AG20443 (cell line): ENCODE measurements at places on chromosomes 2 and 18.

GRCh38 chr2:177812713-177813396 is 259.7 kb downstream of the PDE11A start:
- no peak for DNase-seq

DNA sequence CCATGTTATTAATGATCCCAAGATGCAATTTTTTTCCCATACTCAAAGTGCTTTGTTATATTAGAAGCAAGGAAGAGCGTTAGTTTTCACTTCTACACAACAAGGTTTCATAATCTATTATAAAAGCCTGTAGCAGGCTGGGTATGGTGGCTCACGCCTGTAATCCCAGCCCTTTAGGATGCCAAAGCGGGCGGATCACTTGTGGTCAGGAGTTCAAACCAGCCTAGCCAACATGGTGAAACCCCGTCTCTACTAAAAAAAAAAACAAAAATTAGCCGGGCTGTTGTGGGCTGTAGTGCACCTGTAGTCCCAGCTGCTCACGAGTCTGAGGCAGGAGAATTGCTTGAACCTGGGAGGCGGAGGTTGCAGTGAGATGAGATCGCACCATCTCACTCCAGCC is 19.0 kb upstream of the SERPINB2 start:
- DNase-seq: no peak

GRCh38 chr2:187274146-187274545 is 173.9 kb downstream of the CALCRL start:
- DNase-seq: no peak

DNA sequence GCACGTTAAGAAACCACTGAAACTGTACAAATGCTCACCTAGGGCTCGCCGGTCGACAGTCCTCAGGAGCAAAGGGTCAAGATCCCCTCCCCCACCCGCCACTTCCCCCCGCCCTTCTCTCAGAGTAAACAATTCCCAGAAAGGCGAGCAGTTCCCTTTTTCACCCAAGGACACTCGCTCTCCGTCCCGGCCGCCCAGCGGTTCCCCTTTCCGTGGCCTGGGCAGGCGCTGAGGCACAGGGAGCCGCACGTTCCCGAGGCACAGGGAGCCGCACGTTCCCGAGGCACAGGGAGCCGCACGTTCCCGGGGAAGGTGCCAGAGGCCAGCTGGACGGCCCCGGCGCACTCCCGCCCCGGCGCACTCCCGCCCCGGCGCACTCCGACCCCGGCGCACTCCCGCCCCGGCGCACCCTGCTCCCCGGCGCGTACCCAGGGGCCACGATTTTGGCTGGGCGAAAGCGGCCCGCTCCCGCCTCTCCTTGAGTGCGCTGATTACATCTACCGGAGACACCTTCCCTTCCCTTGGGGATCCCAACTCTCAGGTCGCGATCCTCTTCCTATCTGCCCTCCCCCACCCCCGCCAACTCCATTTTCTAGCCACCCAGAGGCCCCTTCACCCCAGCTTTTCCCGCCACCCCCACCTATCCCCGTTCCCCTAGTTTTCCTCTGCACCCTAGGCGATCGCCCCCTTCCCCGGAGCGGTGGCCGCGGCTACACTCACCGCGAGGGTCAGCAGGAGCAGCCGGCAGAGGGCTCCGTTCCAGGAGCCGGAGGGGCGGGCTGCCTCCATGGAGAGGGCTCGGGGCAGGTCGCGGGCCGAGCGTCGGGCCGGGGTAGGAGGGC is 817 bp downstream of the DSC2 start:
- peak; percentile 9 for DNase-seq

- peak; percentile 85 for DNase-seq
Observed at GRCh38 chr2:46825939-46826568, 89.6 kb downstream of the MCFD2 start.

- no peak for DNase-seq
Observed at GRCh38 chr2:29325544-29325943, 210.3 kb downstream of the CLIP4 start.

DNA sequence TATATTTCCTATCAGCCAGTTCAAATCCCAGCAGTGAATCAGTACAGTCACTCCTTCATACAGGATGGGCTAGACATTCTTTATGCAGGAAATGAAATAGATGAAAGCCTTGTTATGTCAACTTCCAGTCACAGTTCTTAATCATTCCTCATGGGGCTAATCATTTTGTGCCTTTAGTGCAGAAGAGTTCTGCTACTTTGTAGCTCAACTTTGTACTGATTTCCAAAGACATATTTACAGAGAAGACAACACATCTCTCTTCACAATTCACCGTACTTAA is 593.9 kb upstream of the NETO1 start:
- no peak for DNase-seq

- DNase-seq: no peak
Observed at GRCh38 chr2:164903951-164904350, 51.4 kb downstream of the SLC38A11 start.

DNA sequence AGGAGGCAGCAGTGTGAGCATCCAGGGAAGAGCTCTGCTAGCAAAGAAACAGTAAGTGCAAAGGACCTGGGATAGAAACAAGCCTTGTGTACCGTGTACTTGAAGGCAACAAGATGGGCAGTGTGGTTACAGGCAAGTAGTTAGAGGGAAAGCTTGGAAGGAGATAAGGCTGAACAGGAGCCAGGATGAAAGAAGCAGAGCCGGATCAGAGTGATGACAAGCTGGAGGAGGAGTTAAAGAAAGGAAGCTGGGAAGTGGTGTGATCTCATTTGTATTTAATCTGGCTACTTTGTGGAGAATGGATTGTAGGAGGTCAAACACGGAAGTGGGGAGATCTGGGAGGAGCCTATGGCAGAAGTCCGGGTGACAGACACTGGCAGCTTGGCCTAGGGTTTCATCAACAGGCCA is 44.7 kb upstream of the VPS54 start:
- DNase-seq: peak; percentile 11

- DNase-seq: no peak
Observed at GRCh38 chr2:100627330-100628300, 64.8 kb downstream of the PDCL3 start.

DNA sequence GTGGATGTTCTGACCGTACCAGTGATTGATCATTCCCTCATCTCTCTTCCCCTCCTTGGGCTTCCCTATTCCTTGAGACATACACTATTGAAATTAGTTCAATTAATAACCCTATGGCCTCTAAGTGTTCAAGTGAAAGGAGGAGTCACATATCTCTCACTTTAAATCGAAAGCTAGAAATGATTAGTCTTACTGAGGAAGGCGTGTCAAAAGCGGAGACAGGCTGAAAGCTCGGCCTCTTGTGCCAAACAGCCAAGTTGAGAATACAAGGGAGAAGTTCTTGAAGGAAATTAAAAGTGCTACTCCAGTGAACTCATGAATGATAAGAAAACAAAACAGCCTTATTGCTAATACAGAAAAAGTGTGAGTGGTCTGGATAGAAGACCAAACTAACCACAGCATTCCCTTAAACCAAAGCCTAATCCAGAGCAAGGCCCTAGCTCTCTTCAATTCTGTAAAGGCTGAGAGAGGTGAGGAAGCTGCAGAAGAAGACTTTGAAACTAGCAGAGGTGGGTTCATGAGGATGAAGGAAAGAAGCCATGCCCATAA is 144.4 kb upstream of the LYPD6 start:
- DNase-seq: no peak

DNA sequence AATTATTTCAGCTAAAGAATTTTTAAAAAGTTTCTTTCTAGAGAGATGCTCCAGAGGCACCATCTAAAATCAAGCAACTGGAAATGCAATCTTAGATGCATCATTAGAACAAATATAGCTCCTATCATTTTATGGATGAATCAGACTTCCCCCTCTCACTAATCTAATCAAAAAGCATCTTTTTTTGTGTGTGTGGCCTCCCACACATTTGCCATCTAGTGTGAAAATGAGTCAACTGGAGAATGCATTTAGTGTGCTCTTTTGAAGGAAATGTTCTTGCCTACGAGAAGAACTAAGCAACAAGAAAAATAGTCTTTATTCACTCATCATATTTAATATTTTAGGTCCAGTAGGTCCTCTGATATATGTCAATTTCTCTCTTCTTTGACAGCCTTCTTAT is 39.5 kb upstream of the FIGN start:
- no peak for DNase-seq

GRCh38 chr2:1976728-1977416 is 232.6 kb upstream of the PXDN start:
- no peak for DNase-seq

- no peak for DNase-seq
Observed at GRCh38 chr2:43376523-43377198, 150.3 kb upstream of the ZFP36L2 start.

- peak; percentile 50 for DNase-seq
Observed at GRCh38 chr2:172168917-172169346, 66.2 kb upstream of the DLX2 start.

DNA sequence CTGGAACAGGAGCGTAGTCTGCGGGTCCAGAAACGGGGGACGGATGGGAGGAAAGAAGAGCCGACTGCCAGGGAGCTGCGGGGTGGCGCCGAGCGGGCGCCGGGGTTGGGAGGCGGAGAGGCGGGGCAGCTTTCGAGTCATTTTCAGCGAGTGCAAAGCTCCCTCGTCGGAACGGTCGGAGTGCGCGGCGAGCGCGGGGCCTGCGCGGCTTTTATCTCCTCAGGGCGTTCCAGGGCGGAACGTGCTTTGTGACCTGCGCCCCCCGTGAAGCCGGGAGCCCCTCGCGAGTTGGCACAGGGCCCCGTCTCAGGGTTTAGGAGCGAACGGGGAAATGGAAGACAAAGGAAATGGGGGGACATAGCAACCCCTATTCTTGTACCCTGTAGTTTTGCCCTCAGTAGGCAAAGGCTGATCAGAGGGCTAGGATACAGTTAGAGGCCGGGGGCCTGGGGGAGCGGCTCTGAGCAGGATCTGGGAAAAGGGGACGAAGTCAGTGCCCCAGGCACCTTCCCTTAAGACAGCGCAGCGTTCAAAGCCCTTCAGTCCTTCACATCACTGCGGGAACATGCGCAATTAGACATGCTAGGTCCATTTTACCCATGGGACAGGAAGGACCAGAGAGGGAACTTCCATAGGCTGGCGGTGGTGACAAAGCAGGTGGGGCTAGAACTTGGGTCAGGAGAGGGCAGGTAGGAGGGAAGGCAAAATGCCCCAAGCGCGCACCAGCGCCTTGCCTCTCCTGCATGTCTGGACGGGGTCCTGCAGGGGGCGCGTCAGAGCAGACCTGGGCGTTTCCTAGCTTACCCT is 60.1 kb upstream of the IL1RL1 start:
- peak; percentile 74 for DNase-seq

DNA sequence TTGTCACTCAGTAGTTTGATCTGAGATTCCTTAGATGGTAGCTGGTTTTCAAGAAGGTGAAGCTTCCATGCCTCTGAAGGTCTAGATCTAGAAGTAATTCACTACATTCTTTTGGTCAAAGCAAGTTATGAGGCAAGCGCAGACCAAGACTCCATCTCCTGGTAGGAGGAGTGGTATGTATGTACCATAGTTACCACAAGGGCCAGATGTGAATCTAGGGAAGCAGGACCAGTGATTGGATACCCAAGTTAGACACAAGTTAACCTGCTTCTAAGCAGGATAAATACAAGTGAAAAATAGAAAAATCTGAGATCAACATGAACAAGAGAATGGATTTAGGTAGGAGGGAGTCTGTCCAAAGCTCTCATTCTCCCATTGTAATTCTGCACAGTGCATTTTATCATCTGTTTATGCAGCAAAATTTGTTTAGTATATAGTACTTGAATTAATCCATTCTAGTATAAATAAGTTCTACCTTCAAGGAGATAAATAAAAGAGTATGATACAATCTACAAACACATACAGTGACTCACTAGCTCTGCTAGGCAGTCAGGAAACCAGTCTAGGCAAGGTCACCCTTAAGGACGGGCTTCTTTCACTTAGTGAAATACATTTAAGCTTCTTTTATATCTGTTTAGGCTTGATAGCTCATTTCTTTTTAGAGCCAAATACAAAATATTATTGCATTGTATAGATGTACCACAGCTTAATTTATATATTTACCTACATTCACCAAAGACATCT is 14.2 kb upstream of the DOCK10 start:
- DNase-seq: no peak

DNA sequence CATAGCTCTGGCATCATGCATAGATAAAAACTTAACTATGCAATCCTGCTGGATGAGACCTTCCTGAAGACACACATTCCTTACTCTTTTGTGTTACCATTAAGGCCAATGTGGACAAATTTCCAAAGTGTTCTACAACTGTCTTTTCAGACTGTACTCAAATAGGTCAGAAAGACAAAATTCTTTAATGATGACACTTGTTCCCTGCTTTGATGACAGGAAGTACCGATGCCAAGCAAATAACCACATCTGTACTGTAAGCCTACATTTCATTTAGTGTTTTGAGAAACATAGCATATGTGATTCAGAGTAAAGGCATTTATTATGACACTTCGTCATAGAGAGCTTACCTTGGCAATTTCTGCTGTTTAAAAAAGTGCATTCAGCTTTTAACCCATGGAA is 55.0 kb downstream of the PMAIP1 start:
- peak; percentile 9 for DNase-seq

- DNase-seq: no peak
Observed at GRCh38 chr2:232400256-232401015, 6.2 kb upstream of the ALPG start.

GRCh38 chr2:156719036-156719435 is 282.9 kb downstream of the GPD2 start:
- DNase-seq: no peak

DNA sequence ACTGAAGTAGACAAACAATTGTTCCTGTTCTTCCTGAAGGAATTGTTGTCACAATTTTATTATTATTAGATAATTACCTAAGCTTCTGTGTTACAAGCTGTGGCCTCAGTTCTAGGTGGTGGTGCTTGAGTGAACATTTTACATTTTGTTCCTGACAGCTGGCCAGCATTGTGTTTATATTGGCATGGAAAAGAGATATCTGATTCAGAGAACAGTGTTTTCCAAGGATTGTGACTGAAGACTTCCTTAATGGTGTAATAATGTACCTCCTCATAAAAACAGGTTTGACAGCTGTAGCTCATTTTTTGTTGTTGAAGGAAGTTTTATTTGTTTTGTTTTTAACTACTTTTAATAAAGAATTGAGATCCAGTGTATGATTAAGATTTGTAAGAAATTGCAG is 95.2 kb downstream of the EPB41L5 start:
- peak; percentile 19 for DNase-seq

DNA sequence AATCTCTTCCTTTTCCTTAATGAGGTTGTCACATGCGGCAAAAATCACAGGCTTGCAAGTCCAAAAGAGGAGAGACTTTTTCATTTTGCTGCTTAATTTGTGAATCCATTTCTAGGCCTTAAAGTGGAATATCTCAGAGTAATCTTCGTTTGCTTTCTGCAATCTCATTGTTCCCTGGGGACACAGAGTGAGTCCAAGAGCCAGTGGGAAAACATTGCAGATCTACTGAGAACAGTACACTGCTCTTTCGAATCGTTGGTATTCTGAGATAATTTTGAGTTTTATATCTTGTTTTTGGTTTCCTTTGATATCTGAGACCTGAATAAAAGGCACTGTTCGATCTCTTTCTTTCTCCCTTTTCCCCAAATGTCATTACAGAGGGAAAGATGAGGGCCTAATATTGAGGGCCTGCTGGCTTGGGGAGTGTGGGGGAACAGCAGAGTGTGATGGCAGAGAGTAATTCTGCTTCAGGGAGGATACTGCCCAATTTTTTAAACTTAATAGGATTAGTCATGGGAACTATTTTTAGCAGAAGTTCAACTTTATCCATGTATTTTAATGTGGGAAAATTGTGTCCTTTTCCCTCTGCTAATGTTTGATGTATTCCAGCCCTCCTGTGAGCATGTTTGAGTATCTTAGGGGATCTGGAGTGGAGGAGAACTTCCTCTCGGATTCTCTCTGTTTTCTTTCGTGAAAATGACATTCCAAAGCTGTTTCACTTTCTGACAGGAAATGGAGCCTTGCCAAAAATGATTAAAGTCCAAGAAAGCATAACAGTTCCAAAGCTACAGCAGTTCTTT is 418.2 kb upstream of the ZEB2 start:
- peak; percentile 43 for DNase-seq
